ENCODE measurements at places on chromosomes 5 and 9.
A peak's percentile ranks its signal among the peaks of the same experiment; 100 is the strongest.

DNA sequence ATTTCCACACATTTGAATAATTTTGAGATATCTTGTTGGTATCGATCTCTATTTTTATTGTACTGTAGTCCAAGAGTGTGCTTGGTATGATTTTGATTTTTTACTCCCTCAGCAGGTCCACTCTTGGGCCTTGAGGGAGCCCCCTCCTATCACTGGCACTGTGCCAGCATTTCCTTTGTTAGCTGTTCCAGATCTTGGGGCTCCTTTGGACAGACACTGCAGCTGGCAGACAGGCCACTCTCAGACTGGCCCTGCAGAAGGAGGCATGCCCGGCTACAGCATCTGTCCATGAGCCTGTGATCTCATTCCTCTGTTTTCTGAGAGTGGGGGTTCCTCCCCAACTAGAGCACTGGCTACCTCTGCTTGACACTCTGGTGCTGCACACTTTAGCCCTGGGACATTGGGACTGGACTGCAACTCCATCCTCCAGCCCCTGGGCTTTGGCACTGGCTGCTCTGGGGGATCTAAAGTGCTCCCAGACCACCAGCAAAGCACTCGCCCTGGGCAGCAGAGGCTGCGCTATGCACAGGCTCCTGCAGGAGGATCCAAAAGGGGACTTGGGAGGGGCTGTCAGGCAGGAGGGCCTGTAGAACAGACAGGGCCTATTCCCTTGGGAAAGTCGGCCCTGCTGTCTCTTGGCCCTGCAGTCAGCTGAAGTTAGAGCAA lies 271.3 kb upstream of the DMAC1 start:
- no peak for DNase-seq

DNA sequence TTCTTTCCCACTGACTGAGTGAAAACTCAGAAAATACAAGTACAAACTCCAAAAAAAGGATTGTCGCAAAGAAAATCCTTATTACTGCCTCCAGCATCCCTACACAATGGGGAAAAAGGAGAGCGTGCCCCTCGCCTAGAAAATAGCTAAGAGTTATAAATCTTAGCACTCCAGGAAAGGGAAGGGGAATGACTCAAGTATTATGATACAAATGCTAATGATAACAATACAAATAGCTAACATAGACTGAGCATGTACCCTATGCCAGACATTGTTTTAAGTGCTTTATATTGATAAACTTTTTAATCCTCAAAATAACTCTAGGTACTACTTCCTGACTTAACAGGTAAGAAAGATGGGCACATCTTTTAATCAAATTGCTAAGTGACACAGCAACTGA lies 70.8 kb upstream of the VCAN start:
- no peak for DNase-seq

DNA sequence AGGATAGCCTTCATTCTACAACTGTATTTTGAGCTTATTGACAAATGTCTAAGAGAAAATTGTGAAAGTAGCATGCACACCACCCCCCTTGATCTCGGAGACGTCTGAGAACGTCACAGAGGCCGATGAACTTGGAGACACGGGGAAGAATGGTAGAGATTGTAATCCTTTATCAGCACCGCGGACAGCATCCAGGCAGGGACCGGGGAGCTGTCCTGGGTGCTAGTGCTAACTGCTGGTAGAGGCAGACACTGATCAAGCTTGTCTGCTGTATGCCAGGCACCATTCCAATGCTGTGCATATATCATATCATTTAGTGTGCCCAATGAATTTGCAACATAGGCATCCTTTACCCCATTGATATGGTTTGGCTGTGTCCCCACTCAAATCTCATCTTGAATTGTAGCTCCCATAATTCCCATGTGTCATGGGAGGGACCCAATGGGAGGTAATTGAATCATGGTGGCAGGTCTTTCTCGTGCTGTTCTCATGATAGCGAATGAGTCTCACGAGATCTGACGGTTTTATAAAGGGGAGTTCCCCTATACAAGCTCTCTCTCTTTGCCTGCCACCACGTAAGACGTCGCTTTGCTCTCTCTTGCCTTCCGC lies 98.8 kb downstream of the LHX2 start:
- DNase-seq, result no peak

DNA sequence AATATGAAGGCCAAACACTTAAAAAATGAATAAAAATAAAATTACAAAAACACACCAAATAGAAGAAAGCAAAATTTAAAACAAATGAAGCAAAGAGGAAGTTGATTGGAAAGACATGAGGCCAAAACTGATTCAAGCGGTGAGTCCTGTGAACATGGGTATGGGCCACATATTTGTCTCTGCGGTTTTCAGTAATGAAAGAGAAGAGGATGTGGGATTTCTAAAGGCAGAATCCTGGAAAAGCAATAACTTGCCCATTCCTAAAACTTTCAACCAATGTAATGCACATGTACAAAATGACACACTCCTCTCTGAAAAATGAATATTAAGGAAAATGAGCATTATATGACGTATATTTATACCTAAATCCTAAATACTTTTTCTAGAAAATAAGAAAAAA lies 263.7 kb downstream of the SEMA5A start:
- no peak for DNase-seq

- no peak for DNase-seq
Observed at GRCh38 chr9:69932901-69933300, 110.7 kb upstream of the MAMDC2 start.

- DNase-seq, result peak; percentile 56
Observed at GRCh38 chr5:34898258-34898895, 16.9 kb downstream of the RAD1 start.

GRCh38 chr9:71037521-71037920 lies 83.9 kb downstream of the TRPM3 start:
- DNase-seq, result no peak

DNA sequence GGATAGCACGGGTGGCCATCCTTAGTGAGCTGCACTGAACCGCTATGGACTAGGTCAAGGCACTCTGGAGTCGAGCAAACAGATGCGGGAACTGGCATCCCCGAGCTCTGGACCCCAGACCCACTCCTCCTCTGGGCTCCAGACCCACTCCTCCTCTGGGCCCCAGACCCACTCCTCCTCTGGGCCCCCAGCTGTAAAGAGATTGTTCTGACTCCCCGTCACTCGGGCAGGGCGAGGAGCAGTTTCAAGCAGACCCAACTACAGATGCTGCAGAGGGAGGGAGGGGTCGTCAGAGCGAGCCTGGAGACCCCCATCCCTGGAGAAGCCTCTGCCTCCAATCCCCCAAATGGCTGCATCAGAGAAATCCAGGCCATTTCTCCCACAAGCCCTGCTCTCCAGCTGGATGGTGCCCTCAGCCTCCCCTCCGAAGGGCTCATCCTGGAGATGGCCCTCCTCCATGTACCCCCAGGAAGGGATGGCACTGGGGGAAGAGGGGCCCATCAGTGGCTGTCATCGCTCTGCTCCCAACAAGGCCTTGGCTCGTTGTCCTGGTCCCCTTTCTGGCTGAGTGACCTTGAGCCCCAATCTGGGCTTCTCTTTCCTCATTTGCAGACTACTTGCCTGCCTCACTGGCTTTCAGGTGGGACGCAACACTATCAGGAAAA lies 38.7 kb downstream of the DUSP1 start:
- DNase-seq, result no peak

GRCh38 chr5:149576021-149576420 lies 5.3 kb upstream of the ARHGEF37 start:
- DNase-seq, result no peak

- DNase-seq, result no peak
Observed at GRCh38 chr9:26437056-26437711, 455.4 kb downstream of the CAAP1 start.

DNA sequence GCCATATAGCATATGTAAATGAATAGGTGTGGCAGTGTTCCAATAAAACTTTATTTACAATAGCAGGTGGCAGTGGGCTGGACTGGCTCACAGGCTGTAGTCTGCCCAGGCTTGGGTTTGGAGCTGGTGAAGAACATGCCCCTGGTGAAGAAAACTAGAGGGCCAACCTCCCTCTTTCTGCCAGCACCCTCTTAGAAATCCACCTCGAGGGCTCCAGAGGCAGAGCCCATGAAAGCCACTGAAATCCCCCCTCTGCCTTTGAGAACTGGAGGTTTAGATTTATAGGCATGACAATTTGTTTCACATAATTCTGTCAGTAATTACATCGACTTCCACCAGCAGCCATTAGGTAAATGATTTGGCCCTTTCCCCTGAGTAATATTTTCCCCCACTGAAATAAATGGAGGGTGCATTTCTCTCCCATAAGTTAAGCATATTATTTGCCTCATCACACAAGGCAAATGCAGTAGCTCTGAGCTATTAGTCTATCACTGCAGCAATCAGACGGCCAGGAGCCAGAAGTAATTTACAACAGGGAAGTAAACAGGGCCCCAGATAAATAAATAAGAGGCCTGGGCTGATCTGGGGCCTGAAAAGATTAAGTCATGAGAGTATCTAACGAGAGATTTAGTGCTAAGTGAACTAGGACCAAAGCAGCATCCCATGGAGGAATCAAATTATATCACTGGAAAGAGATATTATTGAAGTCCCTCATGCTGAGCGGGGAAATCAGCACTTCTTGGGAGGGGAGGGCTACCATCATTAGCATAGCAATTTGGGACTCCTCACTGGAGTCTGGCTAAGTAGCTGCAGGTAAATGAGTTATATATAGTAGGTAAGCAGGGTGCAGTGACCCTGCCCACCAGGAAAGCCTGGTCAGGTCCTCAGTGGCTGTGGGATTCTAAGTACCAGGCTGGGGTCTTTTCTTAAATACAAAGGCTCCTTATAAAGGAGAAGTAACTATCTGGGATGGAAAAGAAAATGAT lies 123.9 kb downstream of the SLIT3 start:
- DNase-seq, result no peak

GRCh38 chr9:121772600-121773285 lies 121.3 kb downstream of the DAB2IP start:
- no peak for DNase-seq
